ENCODE measurements at places on chromosomes 4 and X. TPM values are rescaled to one million over a fixed set of nuclear protein-coding genes. Genes with fewer than 3 reads are reported as not detected.

DNA sequence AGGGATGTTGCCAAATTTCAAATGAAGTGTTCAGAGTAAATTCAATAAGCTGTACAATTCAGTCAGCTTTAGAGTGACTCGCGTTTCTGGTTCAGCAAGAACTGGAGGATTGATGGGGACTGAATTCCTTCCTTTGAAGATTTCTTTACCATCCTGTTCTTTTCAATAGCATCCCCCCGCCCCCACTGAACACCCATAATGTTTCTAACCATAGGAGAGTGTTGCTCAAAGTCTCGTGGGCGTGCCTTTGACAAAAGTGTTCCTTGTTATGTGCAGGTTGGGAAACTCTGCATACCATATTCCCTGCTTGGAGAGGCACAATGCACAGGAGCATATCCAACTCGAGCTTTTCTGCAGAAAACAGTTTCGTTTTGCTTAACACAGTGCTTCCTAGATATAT lies 323.5 kb upstream of the CASK start:
- peak; percentile 66 for DNase-seq

GRCh38 chr4:140185412-140186081 lies 31.6 kb upstream of the MAML3 start:
- no peak for DNase-seq

- DNase-seq = no peak
These were observed 576.0 kb upstream of the PABPC4L start for GRCh38 chr4:134777606-134778005.

- DNase-seq = no peak
These were observed 170.3 kb downstream of the MOSPD2 start for GRCh38 chrX:15043538-15043937.

NSG1 gene
- total RNA-seq = not detected

DNA sequence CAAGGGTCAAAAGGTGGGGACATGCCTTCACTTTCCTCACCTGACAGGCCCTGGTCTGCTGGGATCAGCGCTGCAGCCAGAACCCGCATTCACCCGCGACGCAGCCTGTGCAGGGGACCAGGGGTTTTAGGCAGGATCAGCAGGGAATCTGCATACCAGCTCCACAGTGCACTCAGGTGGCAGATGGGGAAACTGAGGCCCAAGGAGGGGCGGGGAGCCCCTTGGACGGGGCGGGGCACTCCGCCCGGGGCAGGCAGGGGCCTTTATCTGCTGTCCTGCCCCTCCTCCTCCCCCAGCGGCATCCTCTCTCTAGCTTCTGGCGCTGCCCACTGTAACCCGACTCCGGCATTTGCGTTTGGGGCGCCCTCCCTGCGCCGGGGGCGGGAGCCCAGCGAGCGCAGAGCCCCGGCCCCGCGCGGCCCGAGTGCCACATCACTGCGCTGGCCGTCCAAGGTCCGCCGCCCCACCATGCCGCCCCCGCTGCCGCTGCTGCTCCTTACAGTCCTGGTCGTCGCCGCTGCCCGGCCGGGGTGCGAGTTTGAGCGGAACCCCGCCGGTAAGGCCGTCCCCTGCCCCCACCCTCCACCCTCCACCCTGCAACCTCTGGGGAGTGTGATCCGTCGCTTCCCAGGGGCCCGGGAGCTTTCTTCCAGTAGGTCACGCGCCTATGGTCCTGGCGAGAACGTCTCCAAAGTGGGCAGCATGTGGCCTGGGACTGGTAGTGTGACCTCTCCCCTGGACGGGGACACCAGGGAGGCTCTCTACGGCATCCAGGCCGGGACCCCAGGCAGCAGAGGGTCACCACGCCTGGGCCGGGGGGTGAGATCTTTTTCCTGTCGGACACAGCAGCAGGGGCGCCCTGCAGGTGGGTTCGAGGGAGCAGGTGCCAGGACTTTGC lies at the start of gene CPZ:
Gene CPZ, plus strand, starts transcription at position 400 of the 898 bp plus-strand sequence. Its CDS starts 69 bp downstream, at position 469.
- no peak for DNase-seq

NPY1R gene
- 3.2 TPM for total RNA-seq

WDFY3 gene
- total RNA-seq = 139 TPM

DNA sequence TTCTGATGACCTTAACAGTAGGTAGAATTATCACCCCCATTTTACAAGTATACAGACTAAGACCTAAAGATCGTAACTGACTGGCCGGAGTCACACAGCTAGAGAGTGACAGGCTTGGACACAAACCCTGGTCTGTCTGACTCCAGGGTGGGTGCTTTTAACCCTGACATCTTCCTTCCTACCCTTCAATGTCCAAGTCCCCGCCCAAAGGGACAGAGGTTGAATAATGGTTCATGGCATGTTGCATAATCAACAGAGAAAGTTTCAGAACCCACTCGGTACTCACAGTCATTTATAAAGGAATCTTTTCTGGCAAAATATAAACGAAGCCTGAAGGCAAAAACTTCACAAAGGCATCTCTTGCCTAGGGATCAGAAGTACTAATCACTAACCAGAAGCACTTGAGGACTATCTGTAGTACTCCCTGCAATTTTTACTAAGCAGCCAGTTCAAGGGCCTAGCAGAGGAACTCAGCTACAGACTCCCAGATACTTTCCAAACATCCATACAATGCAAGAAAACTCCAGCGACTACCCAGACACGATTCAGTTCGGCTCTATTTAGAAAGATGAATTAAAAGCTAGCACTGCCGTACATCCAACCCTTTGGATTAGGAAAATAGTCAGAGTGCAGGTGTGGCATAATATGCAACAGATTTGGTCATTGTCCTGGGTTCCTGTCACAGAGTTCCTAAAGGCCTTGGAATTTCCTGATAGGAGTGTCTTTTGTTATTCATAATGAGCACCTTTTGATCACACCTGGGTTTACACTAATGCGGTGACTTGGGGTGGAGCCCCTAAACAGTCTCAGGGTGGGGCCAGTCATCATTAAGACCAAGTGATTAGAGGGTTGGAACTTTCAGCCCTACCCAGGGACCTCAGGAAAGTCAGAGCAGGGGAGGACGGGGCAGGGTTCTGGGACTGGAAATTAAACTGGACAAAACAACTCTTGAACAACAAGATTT lies 44.0 kb downstream of the RELL1 start:
- no peak for DNase-seq

SUPT20HL2 gene
- not detected for total RNA-seq

AFM gene
- not detected for total RNA-seq

- no peak for DNase-seq
These were observed 28.9 kb downstream of the ZFX start for GRCh38 chrX:24178441-24178840.

DNA sequence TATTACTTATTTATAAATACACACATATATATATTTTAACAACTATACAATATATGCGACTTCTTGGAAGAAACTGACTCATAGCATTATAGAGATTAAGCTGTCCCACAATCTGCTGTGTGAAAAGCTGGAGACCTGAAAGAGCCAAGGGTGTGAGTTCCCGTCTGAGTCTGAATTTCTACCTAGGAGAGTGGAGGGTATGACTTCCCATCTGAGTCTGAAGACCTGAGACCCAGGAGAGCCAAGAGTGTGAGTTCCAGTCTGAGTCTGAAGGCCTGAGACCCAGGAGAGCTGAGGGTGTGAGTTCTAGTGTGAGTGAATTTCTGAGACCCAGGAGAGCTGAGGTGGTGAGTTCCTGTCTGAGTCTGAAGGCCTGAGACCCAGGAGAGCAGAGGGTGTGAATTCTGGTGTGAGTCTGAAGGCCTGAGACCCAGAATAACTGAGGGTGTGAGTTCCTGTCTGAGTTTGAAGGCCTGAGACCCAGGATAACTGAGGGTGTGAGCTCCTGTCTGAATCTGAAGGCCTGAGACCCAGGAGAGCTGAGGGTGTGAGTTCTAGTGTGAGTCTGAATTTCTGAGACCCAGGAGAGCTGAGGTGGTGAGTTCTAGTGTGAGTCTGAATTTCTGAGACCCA lies 8.9 kb upstream of the P2RY8 start:
- DNase-seq = no peak

GRCh38 chr4:148263802-148264201 lies 178.4 kb downstream of the NR3C2 start:
- DNase-seq = no peak

DUX4 gene
- not detected for total RNA-seq

- no peak for DNase-seq
These were observed 607 bp upstream of the DKC1 start for GRCh38 chrX:154761977-154762536.

DNA sequence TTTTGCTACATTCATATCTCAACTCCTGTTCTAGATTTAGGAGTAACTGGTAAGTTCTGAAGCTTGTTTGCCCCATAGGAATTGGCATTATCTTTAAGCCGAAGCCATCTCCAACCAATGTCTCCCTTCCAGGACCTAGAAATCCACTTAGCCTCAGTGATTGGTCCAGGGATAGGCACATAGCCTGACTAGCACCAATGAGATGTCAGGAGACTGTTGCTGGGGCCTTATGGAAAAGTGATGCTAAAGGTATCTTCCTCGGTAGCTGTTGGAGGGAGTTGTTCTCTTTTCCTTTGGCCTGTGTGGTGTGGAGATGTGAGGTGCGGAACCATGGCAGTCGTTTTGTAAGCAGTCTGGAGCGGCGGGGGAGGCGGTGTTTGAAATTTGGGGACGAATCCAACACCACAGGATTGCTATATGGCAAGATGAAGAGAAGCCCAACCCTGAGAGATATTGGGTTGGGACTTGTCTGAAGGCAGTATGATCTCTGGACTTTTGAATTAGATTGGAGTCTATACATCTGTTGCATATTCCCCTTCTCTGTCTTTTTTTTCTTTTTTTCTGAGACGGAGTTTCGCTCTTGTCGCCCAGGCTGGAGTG lies 109.8 kb upstream of the ATP6AP2 start:
- DNase-seq = no peak

DNA sequence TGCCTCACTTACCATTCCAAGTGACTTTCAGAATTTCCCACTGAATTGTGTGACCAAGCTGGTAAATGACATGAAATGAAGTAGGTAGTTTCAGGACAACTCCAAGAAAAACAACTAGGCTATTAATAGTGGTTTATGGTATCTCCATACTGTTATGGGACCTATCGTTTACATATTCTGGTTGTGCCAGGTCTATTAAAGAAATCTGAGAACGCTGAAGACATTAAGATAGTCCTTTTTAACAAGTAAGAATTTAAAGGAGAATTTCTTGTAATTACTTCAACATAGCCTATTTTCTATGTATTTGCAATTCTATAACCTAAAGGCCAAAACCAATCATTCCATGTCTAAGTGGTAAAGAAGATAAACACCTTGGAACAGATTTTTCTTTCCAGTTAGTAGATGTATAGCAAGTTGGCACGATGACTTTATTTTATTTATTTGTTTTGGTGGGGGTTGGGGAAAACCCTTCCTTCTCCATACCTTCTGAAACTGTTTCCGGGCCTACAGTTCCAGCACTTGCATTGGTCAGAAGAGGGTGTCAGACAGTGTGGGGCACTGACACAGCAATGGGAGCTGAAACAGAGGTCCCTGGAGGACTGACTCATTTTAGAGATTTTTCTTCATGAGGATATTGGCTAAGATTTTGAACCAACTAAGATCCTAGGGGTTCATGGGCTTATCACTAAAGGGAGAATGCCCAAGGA lies 7.6 kb upstream of the DCLK2 start:
- no peak for DNase-seq

ZNF630 gene
- total RNA-seq = 6.3 TPM

GRCh38 chr4:88672987-88673386 lies 24.6 kb downstream of the NAP1L5 start:
- DNase-seq = no peak

SHROOM3 gene
- total RNA-seq = 216 TPM
